Smooth muscle cell of bladder (primary cell): ENCODE measurements at places on chromosomes 1 and 21. TPM values are rescaled to one million over a fixed set of nuclear protein-coding genes. Genes with fewer than 3 reads are reported as not detected.

Gene C1orf87
- total RNA-seq, result under 0.01 TPM in 1 of 2 replicates, not detected in the other

Gene PLEKHA6
- 1.5 and 1.8 TPM in 2 replicates for total RNA-seq

Gene HTR6
- not detected in 2 replicates for total RNA-seq

Gene LCE2B
- not detected in 2 replicates for total RNA-seq

Gene VWA5B1
- total RNA-seq, result not detected in 2 replicates

Gene COL16A1
- 137 and 140 TPM in 2 replicates for total RNA-seq

Gene BNIPL
- total RNA-seq, result 0.14 and 0.18 TPM in 2 replicates
